ENCODE measurements at places on chromosomes 5 and 9. TPM values are rescaled to one million over a fixed set of nuclear protein-coding genes. Genes with fewer than 3 reads are reported as not detected.
A peak's percentile ranks its signal among the peaks of the same experiment; 100 is the strongest.

GRCh38 chr5:66860199-66860975 lies 264.2 kb downstream of the MAST4 start:
- H3K4me1 ChIP-seq = no peaks in the 10 kb centered on the region
- H3K27ac ChIP-seq = no peak overlapping the region
- no peak overlapping the region for H3K4me3 ChIP-seq
- H3K27me3 ChIP-seq = no peaks in the 10 kb centered on the region
- DNase-seq = no peak

DNA sequence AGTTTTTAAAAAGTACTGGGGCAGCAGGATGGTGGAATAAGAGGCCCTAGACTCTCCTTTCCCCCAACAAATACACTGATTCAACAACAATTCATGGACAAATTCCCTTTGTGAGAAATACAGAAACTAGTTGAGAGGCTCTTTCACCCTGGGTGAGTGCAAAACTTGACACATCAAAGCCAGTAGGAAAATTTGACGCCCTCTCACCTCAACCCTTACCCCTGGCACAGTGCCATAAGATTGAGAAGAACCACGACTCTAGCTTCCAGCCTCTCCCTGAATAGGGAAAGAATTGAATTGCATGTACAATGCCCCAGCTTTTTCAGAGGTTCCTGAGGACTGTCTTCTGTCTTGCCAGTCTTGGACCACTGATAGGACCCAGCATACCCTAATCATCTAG lies 12.3 kb downstream of the KIF4B start:
- no peaks in the 10 kb centered on the region for H3K4me1 ChIP-seq
- H3K36me3 ChIP-seq = no peaks in the 10 kb centered on the region
- H3K27me3 ChIP-seq = no peaks in the 10 kb centered on the region
- H3K27ac ChIP-seq = no peak overlapping the region

- H3K36me3 ChIP-seq = no peaks in the 10 kb centered on the region
- no peak overlapping the region for H3K4me3 ChIP-seq
- peaks cover 16% of the 10 kb centered on the region for H3K27me3 ChIP-seq
- H3K4me1 ChIP-seq = no peaks in the 10 kb centered on the region
- no peak for DNase-seq
These were observed 4.0 kb downstream of the GLDC start for GRCh38 chr9:6641561-6641960.

DNA sequence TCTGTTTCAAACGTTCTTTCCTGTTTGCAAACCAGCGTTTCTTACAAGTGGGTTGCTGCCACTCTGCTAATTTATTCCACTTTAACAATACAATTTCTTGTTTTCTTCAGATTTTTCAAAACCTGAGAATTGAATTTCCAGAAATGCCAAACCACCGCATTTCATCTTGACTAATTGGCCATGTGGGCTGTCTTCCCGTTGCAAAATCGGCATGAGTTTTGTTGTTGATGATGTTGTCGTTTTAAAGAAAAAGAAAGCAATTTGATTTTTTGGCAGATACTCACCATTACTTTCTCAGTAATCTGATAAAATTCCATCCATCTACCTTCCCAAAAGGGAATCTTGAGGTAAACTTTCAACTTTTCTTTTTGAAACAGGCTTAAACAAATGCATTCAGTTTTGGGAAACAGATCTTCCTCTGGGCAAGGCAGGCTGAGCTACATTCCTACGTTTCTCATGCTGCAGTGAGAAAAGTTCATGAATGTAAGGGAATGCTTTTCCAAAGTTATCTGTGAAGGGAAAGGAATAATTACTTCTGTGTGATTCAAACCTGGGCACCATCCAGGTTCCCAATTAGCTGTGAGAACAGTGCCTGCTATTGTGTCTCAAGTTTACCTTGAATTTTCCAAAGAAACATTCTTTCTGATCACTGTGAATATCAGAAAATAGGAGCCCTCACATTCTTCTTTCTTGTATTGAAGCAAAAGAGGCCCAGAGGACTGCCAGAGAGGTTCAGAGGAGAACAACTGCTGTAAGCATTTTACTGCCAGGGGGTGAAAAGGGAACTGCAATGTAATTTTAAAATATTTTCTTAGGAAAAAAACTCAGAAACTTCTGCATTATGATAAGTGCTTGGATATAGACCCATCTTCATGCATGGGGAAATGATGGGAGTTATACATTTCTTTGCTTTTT lies 100.7 kb upstream of the TUT7 start:
- no peaks in the 10 kb centered on the region for H3K4me1 ChIP-seq
- H3K4me3 ChIP-seq = no peak overlapping the region
- no peaks in the 10 kb centered on the region for H3K27me3 ChIP-seq
- H3K36me3 ChIP-seq = no peaks in the 10 kb centered on the region
- no peak overlapping the region for H3K27ac ChIP-seq

GRCh38 chr9:116234081-116234480 lies 80.5 kb downstream of the PAPPA start:
- no peaks in the 10 kb centered on the region for H3K4me1 ChIP-seq
- no peak for DNase-seq

DNA sequence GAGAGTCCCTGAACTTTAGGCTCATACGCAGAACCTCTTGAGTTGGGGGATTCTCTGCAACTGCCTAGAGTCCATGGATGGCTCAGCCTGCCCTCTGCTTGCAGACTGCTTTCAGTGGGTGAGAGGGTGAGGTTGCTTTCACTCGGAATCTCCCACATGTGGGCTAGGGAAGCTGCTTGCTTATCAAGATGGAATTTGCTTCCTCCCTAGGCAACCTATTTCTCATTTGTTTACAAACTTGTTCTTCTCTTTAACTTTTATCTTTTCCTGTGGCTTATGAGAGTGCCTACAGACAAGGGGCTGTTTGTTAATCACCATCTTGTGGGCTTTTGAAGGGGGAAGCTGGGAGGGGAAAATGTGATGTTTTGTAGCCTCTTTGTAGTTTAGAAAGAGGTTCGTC lies 10.0 kb downstream of the TLE4 start:
- no peak for DNase-seq
- H3K4me1 ChIP-seq = no peaks in the 10 kb centered on the region
- H3K27me3 ChIP-seq = no peaks in the 10 kb centered on the region
- H3K4me3 ChIP-seq = no peak overlapping the region
- no peaks in the 10 kb centered on the region for H3K36me3 ChIP-seq

DNA sequence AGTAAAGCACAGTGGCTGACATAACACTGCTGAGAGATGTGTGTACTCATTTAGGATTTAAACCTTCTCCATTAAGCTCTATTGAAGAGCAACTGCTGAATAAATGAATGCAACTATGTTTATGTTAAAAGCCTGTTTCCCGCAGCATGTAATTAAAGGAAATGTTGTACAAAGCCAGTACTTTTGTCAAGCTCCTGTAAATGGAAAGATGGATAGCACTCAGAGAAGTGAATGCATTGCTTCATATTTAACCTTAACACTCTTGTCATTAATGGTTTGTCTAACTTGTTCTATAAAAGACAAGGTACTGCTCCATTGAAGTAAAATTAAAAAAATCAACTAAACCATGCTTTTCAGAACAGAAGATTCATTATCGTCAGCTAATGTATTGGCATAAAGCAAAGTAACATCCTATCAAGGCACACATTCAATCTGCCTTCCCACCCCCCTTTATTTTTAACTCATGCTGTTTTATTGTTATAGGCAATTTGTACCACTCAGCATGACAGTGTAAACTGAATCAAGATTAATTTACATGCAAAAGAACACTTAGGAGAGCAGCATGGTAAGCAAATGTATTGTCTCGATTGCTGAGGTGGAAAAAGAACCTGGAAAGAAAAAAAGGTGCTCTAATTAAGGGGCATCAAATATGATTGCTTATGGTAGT lies 240.9 kb upstream of the TBCA start:
- no peak for DNase-seq
- H3K27me3 ChIP-seq = no peaks in the 10 kb centered on the region
- no peaks in the 10 kb centered on the region for H3K4me1 ChIP-seq
- H3K4me3 ChIP-seq = no peak overlapping the region

- no peak overlapping the region for H3K4me3 ChIP-seq
- no peak for DNase-seq
- no peaks in the 10 kb centered on the region for H3K4me1 ChIP-seq
- peaks cover 50% of the 10 kb centered on the region for H3K36me3 ChIP-seq
- H3K27ac ChIP-seq = no peak overlapping the region
These were observed 20.6 kb downstream of the TUT7 start for GRCh38 chr9:86333651-86334050.

DNA sequence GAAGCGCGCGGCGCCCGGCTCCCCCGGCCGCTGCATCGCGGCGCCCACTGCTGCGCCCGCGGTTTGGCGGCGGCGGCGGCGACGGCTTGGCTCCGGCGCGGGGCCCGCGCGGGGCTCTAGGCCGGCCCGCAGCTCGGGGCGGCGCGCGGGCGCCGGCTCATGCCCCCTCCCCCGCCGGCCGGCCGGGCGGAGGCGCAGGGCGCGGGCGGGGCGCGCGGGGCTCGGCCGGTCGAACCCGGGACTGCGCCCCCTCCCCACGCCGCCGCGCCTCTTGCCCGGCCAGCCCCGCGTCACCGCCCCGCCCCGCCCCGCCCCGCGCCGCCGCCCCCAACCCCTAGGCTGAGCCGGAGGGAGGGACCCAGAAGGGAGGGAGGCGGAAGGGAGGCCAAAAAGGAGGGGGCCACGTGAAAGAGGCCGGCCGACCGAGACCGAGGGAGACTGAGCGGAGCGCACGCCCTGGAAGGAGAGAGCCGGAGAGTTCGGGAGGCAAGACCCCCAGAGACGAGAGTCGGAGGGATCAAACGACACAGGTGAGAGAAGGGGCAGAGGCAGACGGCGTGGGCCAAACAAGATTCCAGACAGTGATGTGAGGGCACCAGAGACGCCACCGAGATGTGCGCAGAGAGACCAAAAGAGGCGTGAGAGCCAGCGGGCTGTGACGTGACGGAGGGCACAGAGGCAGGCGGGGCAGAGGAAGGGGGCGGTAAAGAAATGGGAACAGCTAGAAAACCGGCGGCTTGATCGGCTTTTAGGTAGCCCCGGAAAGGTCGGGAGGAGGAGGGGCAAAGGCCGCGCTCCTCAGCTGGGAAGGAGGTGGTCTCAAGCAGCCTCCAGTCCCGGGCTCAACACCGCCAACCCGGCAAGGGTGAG lies at the start of gene BARX1:
Gene BARX1 (minus strand): TSS at position 245 of the 870 bp plus-strand sequence. CDS start 209 bp downstream, at position 36.
- H3K27me3 ChIP-seq = peaks cover 79% of the 10 kb centered on the region
- no peaks in the 10 kb centered on the region for H3K36me3 ChIP-seq
- H3K27ac ChIP-seq = no peak within 1 kb of the TSS
- DNase-seq = no peak
- no peak within 1 kb of the TSS for H3K4me3 ChIP-seq
- peaks cover 74% of the 10 kb centered on the region for H3K4me1 ChIP-seq

- H3K27ac ChIP-seq = no peak overlapping the region
- no peaks in the 10 kb centered on the region for H3K36me3 ChIP-seq
- DNase-seq = no peak
- H3K4me3 ChIP-seq = no peak overlapping the region
- peaks cover 5% of the 10 kb centered on the region for H3K4me1 ChIP-seq
These were observed 24.9 kb downstream of the TENT2 start for GRCh38 chr5:79636981-79637733.

DNA sequence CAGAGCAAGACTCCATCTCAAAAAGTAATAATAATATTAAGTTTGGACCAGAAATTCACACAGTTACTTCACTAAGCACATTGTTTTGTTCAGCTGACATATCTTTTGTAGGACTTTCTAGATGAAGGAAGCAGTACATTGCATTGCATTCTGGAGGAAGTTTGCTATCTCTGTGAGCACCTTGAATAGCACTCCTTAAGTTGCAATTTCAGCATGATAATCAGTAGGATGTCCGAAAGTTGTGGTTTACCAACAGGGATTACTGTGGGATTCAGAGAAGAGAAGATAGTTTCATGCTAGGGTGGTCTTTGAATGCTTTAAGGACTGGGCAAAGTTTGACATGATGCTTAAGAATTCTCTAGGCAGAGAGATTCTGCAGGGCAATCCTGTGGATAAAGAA lies 18.4 kb upstream of the TTC23L start:
- DNase-seq = no peak
- no peak overlapping the region for H3K4me3 ChIP-seq
- no peaks in the 10 kb centered on the region for H3K4me1 ChIP-seq
- H3K27me3 ChIP-seq = no peaks in the 10 kb centered on the region

- no peaks in the 10 kb centered on the region for H3K36me3 ChIP-seq
- H3K4me1 ChIP-seq = no peaks in the 10 kb centered on the region
- DNase-seq = no peak
- no peak overlapping the region for H3K4me3 ChIP-seq
- no peak overlapping the region for H3K27ac ChIP-seq
These were observed 63.6 kb downstream of the SUSD1 start for GRCh38 chr9:112111461-112111860.

- no peak overlapping the region for H3K27ac ChIP-seq
- no peaks in the 10 kb centered on the region for H3K4me1 ChIP-seq
- no peak for DNase-seq
These were observed 131.5 kb downstream of the ATPSCKMT start for GRCh38 chr5:10118150-10118549.

DNA sequence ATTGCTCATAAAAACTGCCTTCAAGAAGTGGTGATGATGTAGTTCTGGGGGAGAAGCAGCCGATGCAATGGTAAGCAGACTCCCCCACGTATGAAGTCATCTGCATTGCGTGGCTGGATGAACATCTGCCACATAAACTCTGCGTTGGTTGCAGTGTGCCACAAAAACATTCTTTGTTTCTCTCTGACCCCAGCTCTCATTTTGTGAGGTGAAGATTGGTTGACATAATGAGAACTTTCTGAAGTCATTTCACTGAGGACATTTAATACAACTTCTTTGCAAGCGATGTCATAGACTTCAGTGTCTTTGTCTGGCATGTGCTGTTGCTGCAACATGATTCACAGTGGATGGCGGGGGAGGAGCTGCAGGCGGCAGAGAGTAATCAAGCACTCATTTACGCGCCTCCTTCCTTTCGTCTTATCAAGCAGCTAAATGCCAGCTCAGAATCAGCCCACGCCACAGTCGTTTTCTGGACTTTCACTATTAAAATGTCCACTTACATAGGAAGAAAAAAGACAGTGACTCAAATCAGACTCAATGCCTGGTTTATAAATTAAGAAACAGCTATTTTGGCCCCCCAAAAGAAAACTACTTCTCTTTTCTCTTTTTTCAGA lies 91.5 kb upstream of the NFIL3 start:
- no peaks in the 10 kb centered on the region for H3K4me1 ChIP-seq
- DNase-seq = no peak
- peak overlapping the region; percentile 5 for H3K27ac ChIP-seq
- H3K36me3 ChIP-seq = no peaks in the 10 kb centered on the region

GRCh38 chr9:88399966-88400365 lies 11.7 kb downstream of the SPIN1 start:
- no peak for DNase-seq
- H3K4me1 ChIP-seq = peaks cover 35% of the 10 kb centered on the region
- H3K4me3 ChIP-seq = no peak overlapping the region
- no peak overlapping the region for H3K27ac ChIP-seq

DNA sequence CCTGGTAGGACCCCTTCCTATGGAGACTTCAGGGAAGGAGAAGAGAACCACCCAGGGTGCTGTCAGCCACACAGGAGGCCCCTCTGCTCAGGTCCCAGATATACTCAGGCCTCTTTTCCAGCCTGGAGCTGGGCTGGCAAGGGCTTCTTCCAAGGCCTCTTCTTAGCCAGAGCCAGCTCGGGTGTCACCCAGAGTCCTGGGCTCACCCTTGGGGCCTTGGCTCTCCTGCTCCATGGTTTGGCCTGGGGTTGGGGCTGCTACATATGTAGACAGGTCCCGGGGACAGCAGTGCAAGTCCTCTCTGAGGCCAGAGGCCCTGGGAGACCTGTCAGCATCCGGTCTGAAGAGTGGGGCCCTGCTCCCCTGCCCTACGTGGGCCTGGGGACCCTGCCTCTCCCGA lies 22.8 kb downstream of the PAEP start:
- H3K27me3 ChIP-seq = no peaks in the 10 kb centered on the region
- no peaks in the 10 kb centered on the region for H3K4me1 ChIP-seq
- H3K27ac ChIP-seq = no peak overlapping the region

Gene C9orf40
- 1.6 TPM for total RNA-seq

Gene HAPLN1
- total RNA-seq = 0.12 TPM

Gene NINJ1
- total RNA-seq = 65.5 TPM

Gene PCDHGB5
- 9.7 TPM for total RNA-seq

Gene ASPN
- 3.9 TPM for total RNA-seq

Gene TNFSF8
- 0.22 TPM for total RNA-seq

Gene CTSV
- total RNA-seq = not detected

Gene FCN2
- not detected for total RNA-seq

All from right atrium auricular region (tissue), 2 donors.